ENCODE measurements at places on chromosomes 1 and 21.

- H3K4me3 ChIP-seq = no peak overlapping the region
- no peak for DNase-seq
- H3K27me3 ChIP-seq = no peaks in the 10 kb centered on the region
- peaks cover 13% of the 10 kb centered on the region for H3K4me1 ChIP-seq
- H3K36me3 ChIP-seq = no peaks in the 10 kb centered on the region
- no peak overlapping the region for H3K27ac ChIP-seq
Measured at GRCh38 chr1:183372586-183373230, 45.5 kb downstream of the NMNAT2 start.

DNA sequence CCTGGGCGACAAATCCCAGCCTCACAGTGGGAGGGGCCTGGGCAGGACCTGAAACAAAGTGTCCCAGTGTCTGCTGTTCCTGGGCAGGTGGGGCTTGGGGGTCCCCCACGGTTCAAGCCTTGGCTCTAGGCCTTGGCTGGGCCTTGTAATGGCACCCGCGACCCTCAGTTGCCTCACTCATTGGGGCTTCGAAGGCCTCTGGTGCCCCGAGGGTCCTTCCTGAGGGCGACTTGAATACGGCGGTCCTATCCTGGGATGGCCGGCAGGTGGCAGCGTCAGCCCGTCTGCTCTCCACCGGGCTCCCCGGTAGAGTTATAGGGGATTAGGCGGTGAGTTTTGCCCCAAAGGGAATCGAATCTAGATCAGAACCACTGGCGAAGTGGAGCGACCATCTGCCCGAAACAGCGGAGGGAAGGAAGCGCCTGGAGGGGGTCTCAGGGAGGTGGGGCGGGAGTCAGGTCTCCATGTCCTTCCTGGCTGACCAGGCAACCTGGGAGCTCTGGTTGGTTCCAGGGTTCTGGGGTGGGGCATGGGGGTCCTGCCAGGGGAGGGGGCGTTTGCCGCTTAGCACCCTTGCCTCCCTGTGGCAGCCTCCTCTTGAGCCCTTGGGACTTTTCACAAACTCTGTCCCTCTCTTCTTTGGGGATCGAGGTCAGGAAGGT, 2.1 kb upstream of the PEX10 start:
- H3K27ac ChIP-seq = peak overlapping the region; percentile 95
- peak; percentile 85 for DNase-seq
- peak overlapping the region; percentile 89 for H3K4me3 ChIP-seq

DNA sequence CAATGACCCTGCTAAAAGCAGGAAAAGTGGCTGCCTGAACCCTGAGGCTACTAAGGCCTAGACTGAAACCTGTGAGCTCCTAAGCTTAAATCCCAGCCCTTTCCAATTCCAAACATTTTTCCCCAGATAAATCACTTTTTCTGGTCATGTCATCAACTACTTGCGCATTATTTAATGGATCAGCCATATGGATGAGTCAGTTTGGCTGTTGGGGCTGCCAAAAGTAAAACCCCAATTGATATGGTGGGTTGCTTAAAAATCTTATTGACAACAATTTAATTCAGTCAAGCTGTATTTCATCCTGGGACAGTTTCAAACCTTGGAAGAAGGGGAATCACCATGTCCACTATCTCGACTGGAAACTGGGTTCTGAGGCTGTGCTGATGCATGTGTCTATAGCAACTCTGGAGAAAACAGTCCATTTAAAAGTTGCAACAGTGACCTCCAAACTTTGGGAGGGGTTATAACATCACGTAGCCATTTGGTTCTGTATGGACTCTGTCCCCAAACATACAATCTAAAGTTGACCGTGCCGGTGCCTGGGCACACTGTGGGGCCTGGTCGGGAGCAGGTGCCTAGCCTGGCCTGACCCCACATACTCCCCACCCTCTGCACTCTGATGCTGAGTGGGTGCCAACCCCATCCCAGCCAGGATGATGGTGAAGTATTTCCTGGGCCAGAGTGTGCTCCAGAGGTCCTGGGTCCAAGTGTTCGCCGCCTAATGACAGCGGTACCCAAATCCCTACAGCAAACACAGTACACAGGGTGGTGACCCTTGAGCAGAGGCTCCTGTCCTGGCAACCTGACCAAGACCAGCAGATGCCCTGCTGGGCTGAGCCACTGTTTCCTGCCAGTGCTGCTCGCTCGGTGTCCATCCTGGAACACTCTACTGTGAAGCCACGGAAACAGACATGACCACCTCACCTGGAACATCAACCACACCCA, 46.5 kb upstream of the LRRC52 start:
- no peak for DNase-seq
- H3K27me3 ChIP-seq = peaks cover 9% of the 10 kb centered on the region
- H3K4me1 ChIP-seq = peaks cover 29% of the 10 kb centered on the region
- no peak overlapping the region for H3K4me3 ChIP-seq
- no peaks in the 10 kb centered on the region for H3K36me3 ChIP-seq

- H3K27ac ChIP-seq = peak overlapping the region; percentile 96
- H3K4me3 ChIP-seq = peak overlapping the region; percentile 99
- H3K27me3 ChIP-seq = peaks cover 16% of the 10 kb centered on the region
- H3K36me3 ChIP-seq = no peaks in the 10 kb centered on the region
- peaks cover 54% of the 10 kb centered on the region for H3K4me1 ChIP-seq
Measured at GRCh38 chr1:206687915-206688442, 3.3 kb downstream of the MAPKAPK2 start.

DNA sequence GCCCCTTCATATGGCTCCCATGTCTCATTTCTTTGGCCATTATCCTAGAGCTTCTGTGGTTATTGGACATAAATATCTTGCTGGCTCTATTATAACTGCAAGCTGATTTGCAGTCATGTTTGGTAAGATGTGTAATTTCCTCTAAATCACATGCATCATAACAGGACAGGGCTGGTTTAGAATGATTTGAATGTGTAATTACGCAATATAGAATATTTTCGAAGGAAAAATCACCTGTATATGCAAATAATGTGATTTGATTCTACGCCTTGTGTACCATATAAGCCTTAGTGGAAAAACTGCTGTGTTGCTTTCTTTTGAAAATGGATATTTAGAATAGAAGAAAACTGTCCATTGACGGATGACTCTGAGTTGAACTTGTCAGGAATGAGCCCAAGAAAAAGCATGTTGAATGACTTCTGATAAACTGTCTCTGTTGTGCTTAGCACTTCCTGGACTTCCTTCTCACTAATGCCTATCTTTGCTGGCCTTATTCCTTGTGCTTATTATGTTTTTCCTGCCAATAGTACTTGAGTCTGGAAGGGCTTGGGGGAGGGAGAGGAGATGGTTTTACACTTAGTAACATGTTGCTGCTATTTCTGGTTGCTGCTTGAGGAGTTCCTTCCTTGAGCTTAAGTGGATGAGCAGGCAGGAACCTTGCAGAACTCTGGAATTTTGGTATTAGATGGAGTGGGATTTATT, 6.5 kb downstream of the CACHD1 start:
- peaks cover 60% of the 10 kb centered on the region for H3K4me1 ChIP-seq
- H3K27ac ChIP-seq = peak overlapping the region; percentile 4
- peak overlapping the region; percentile 21 for H3K4me3 ChIP-seq
- H3K27me3 ChIP-seq = peaks cover 7% of the 10 kb centered on the region
- no peak for DNase-seq
- H3K36me3 ChIP-seq = no peaks in the 10 kb centered on the region

DNA sequence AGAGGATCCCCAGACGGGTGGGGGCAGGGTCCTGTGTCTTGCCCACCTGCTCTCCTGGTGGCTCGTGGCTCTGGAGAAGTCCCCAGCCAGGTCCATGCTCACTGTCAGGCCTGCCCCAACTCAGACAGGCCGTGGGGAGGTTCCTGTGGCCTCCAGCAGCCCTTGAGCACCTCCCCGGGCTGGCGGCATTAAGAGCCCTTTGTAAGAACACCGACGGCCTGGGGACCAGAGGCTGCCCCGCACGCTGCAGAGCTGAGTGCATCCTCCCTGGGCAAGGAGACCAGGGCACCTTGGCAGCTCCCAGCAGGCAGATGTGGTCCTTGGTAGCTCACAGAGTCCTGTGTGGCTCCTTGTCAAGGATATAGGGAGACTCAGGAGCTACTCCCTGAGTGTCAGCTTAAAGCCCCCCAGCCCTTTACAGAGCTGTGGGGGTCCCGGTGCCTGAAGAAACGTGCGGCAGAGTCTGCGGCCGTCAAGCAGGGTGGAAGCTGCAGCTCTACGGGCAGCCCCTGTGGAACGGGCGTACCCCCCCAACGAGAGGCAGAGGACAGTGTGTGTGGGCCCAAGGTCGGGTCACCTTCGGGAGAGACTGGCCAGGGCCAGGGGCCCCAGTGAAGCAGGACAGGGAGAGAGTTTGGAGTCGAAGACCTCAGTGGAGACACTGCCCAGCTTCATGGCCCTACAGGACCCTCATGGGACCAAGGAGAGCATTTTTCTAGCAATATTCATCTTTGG, 118.6 kb downstream of the PRDM16 start:
- peaks cover 32% of the 10 kb centered on the region for H3K27me3 ChIP-seq
- DNase-seq = no peak
- no peaks in the 10 kb centered on the region for H3K36me3 ChIP-seq
- peaks cover 47% of the 10 kb centered on the region for H3K4me1 ChIP-seq
- no peak overlapping the region for H3K4me3 ChIP-seq

DNA sequence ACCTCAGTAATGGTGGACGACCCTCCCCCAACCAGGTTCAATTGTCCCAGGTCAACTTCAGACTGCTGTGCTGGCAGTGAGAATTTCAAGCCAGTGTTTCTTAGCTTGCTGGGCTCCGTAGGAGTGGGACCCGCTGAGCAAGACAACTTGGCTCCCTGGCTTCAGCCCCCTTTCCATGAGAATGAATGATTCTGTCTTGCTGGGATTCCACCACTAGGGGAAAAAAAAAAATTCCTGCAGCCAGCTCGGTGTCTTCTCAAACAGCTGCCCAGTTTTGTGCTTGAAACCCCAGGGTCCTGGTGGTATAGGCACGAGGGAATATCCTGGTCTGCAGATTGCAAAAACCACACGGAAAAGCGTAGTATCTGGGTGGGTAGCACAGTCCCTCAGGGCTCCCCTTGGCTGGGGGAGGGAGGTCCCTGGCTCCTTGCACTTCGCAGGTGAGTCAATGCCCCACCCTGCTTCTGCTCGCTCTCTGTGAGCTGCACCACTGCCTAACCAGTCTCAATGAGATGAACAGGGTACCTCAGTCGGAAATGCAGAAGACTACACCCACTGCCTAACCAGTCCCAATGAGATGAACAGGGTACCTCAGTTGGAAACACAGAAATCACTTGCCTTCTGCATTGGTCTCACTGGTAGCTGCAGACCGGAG, 41.5 kb downstream of the GBP6 start:
- no peak overlapping the region for H3K4me3 ChIP-seq
- H3K4me1 ChIP-seq = no peaks in the 10 kb centered on the region
- no peaks in the 10 kb centered on the region for H3K36me3 ChIP-seq
- H3K27ac ChIP-seq = no peak overlapping the region

DNA sequence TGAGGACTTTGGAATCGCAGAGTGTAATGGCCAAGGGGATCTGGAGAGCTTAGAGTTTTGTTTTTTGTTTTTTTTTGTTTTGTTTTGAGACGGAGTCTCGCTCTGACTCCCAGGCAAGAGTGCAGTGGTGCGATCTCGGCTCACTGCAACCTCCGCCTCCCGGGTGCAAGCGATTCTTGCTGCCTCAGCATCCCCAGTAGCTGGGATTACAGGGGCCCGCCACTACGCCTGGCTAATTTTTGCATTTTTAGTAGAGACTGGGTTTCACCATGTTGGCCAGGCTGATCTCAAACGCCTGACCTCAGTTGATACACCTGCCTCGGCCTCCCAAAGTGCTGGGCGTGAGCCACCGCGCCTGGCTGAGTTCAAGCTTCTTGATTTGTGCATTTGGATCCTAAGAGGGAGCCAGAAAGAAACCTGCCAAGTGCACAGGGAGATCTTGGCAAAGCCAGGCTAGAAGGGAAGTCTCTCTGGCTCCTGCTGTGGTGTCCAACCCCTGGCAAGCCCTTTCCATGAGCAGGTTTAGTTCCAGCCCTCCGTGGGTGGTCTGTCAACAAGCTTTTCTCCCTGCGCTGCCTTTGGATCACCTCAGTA, 852 bp downstream of the FAAH start:
- peak overlapping the region; percentile 94 for H3K4me3 ChIP-seq
- H3K27ac ChIP-seq = peak overlapping the region; percentile 77
- DNase-seq = no peak
- H3K27me3 ChIP-seq = peaks cover 32% of the 10 kb centered on the region

GRCh38 chr1:242162140-242162539, 163.2 kb upstream of the MAP1LC3C start:
- DNase-seq = no peak
- H3K36me3 ChIP-seq = no peaks in the 10 kb centered on the region
- no peak overlapping the region for H3K4me3 ChIP-seq

- no peaks in the 10 kb centered on the region for H3K36me3 ChIP-seq
- H3K4me1 ChIP-seq = no peaks in the 10 kb centered on the region
- DNase-seq = no peak
Measured at GRCh38 chr1:104092698-104093097, 343.0 kb downstream of the AMY1C start.

GRCh38 chr1:163774978-163775620, 453.3 kb downstream of the NUF2 start:
- peak overlapping the region; percentile 61 for H3K27ac ChIP-seq
- DNase-seq = no peak
- H3K36me3 ChIP-seq = no peaks in the 10 kb centered on the region
- peak overlapping the region; percentile 77 for H3K4me3 ChIP-seq
- peaks cover 22% of the 10 kb centered on the region for H3K4me1 ChIP-seq

DNA sequence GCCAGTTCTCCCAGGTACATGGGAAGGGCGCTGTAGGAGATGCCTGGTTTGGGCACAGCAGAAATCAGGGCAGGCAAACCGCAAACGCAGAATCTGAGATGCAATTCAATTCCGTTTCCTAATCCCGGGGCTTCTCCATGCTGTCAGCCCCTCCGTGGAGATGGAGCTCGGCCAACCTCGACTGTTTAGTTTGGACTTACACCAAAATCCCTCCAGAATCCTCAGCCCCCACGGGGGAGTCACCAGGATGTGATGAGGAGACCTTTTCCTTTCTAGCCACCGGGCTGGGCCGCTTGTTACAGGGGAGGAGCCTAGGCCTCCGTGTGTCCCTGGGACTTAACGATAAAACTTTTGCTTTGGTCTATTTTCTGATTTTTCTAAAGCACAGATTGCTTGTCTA, 7.9 kb downstream of the SLC2A7 start:
- DNase-seq = no peak
- H3K36me3 ChIP-seq = no peaks in the 10 kb centered on the region
- peaks cover 5% of the 10 kb centered on the region for H3K4me1 ChIP-seq
- H3K4me3 ChIP-seq = no peak overlapping the region

- no peaks in the 10 kb centered on the region for H3K36me3 ChIP-seq
- peak overlapping the region; percentile 79 for H3K4me3 ChIP-seq
- DNase-seq = no peak
Measured at GRCh38 chr1:54798769-54799641, 2.1 kb downstream of the TTC22 start.

DNA sequence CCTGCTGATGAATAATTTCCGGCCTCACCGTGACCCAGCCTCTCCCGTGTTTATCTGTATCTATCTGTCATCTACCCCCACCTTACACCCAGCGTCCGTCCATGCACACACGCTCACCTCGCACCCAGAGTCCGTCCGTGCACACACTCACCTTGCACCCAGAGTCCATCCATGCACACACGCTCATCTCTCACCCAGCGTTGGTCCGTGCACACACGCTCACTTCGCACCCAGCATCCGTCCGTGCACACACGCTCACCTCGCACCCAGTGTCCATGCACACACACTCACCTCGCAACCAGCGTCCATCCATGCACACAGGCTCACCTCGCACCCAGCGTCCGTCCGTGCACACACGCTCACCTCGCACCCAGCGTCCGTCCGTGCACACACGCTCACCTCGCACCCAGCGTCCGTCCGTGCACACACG, 25.0 kb upstream of the COL18A1 start:
- no peak overlapping the region for H3K4me3 ChIP-seq
- no peak for DNase-seq
